ENCODE measurements at places on chromosomes 1 and 21.

- DNase-seq = peak; percentile 1
Measured at GRCh38 chr21:33458861-33459260, 20.9 kb downstream of the TMEM50B start.

DNA sequence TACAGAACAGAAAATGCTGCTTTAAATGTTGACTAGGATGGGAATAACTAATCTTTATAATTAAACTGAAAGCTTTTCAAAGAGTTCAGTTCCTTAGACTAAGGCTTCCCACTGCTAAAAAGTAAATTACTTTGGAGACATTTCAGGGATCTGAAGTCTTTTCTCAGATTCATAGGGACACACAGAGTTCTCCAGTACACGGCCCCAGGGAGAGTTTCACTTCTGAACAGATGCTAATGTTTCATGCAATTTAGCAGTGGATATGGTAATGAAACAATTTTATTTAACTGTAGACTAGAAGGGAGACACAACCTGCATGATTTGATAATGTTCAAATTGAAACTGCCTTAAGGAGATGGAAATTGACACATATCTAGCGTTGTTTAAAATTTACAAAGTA is 1282.6 kb downstream of the NCAM2 start:
- no peak for DNase-seq

GRCh38 chr1:171902527-171902926 is 61.2 kb downstream of the DNM3 start:
- no peak for DNase-seq

GRCh38 chr1:191709215-191709614 is 449.0 kb upstream of the RGS18 start:
- no peak for DNase-seq

DNA sequence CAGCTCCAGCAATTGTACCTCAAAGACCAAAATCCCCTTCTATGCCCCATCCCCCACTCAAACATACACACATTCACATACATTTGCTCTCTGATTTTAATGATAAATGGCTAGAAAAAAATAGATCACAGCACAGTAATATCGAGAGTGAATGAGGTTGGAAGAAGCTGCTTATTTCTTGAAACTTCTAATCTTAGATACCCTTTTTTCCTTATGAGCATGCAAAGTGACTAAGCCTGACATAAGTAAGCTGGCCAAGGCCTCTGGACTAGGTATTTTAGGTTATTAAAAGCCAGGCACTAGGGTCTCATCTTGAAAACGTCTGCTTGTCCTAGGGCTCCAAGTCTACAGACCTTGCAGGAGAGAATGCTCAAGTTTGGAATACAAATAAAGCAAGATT is 133.6 kb downstream of the TGFBR3 start:
- DNase-seq = no peak

GRCh38 chr1:15902882-15903281 is 55.4 kb downstream of the SPEN start:
- DNase-seq = no peak

- DNase-seq = no peak
Measured at GRCh38 chr1:234554218-234554697, 55.7 kb downstream of the IRF2BP2 start.

DNA sequence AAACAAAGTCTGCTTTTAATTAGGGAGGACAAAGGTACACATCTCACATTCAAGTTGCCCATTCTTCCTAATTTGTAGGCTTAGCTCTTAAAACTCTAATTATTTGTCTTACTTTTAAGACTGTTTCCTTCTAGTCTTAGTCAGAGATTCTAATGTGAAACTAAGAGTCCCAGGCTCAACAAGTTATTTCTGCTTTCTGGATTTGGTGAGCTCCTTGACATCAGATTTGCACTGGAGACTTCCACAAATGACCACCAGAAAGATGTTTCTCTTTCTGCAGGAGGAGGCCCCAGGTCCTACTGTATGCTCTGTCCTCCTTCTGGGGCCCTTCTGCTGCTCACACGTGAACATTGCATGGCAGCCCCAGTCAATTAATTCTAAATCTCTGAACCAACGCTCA is 194.2 kb upstream of the JUN start:
- no peak for DNase-seq

DNA sequence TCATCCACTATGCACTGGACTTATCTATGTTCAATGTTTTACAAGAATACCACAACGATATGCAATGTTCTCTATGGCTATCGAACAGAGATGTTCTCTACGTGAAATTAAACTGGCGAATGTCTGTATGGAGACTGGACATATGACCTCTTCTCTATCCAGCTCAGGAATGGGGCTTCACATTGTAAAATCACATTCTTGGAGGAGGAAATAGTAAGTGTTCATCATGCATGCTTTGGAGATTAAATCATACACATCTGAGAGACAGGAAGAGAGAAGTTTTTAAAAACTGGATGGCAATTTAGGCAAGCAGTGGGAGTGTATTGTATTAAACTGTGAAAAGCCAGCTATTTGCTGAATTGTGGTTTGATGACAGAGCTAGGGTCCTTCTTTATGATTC is 47.9 kb upstream of the RGL1 start:
- DNase-seq = no peak
